Pulmonary artery endothelial cell (primary cell): ENCODE measurements at places on chromosomes 5 and 9. TPM values are rescaled to one million over a fixed set of nuclear protein-coding genes. Genes with fewer than 3 reads are reported as not detected.

GRCh38 chr5:58348996-58349728 is 110.7 kb downstream of the PLK2 start:
- DNase-seq: no peak

DNA sequence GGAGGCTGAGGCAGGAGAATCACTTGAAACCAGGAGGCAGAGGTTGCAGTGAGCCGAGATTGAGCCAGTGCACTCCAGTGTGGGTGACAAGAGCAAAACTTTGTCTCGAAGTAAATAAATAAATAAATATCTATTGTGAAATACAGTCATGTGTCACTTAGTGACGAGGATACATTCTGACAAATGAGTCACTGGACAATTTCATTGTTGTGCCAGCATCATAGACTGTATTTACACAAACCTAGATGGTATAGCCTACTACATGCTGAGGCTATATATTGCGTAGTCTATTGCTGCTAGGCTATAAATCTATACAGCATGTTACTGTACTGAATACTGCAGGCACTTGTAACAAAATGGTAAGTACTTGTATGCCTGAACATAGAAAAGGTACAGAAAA is 61.1 kb upstream of the CCL21 start:
- no peak for DNase-seq

DNA sequence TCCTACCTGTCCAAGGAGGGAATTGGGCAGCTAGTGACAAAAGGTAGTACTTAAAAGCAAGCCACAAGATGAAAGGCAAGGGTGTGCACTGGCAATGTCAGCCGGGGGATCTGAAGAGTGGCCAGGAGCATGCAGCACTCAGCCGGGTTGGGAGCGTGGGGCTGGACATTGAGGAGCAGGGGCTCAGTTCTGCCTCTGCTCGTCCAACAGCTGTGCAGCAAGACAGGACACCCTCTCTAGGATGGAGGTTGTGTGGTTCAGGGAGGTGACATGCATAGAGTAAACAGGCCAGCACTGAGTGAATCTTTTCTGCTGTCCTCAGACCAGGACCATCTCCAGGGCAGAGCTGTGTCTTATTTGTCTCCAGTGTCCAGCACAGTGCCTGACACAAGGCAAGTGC is 235.3 kb downstream of the CRB2 start:
- no peak for DNase-seq

GRCh38 chr5:68193481-68194036 is 22.0 kb upstream of the PIK3R1 start:
- no peak for DNase-seq

- DNase-seq: no peak
Measured at GRCh38 chr5:35538198-35538931, 79.3 kb upstream of the SPEF2 start.

DNA sequence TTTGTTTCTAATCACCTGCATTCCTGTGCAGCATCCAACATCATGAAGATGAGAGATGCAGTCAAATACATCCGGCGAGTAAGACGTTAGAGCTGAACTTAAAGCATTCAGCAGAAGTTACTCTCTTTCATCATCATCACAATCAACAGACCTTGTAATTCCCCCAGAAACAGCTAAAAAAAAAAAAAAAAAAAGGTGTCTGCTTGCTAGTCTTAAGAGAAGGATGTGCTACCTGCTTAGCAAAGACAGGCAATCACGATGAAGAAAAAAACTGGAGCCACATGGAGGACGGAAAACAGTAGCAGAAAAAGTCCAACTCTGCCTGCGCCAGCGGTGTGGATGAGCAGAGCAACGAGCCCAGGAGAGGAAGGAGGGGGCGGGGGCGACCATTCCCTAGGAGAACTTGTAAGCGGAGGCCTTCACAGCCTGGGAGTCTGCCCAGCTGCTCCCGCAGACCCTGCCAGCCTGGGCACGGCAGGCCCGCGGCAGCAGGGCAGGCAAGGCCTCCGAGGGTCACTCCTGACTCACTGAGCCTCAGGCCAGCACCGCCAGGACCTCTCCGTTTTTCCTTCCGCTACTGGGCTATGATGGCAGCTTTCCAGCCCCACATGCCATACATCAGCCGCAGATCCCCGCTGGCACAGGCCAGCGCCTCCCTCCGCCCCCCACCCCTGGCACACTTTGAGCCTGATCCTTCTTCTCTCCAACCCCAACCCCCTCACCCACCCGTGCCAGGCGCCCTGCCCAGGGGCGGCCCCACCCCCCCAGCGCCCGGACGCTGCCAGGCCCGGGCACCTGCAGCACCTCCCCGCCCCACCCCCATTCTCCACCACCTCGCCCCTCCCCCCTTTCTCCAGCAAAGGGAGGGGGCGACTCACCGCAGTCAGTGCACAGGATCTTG is 1.4 kb downstream of the NRG2 start:
- DNase-seq: peak; percentile 33

The GLRA1 gene
- total RNA-seq: not detected in 2 replicates

The NR2F1 gene
- total RNA-seq: 31.3 and 32.4 TPM in 2 replicates

The DPYSL3 gene
- total RNA-seq: 138 and 161 TPM in 2 replicates

The GMCL2 gene
- total RNA-seq: not detected in 2 replicates

The ADAMTS12 gene
- 0.39 TPM in 1 of 2 replicates, not detected in the other for total RNA-seq
